Iris pigment epithelial cell (primary cell): ENCODE measurements at places on chromosomes 11 and 22.

DNA sequence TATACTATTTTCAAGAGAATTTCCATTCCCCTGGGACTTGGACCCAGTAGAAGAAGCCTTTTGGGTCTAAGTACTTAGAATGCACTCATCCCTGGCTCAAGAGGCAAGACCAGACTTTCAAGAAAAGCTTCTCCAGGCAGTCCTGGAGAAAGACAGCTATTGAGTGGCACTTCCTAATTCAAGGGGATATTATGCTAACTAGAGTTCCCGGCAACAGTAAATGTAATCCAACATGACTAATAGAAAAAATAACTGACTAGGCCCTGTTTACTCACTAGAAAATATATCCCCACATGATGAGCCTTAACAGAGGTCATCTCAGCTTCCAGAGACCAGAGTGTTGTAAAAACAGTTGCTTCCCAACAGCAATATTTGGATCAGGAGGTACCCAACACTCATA is 47.2 kb upstream of the AKIP1 start:
- DNase-seq, result peak; percentile 86

- DNase-seq, result no peak
These were observed 16.2 kb upstream of the TEAD1 start for GRCh38 chr11:12657981-12658380.

DNA sequence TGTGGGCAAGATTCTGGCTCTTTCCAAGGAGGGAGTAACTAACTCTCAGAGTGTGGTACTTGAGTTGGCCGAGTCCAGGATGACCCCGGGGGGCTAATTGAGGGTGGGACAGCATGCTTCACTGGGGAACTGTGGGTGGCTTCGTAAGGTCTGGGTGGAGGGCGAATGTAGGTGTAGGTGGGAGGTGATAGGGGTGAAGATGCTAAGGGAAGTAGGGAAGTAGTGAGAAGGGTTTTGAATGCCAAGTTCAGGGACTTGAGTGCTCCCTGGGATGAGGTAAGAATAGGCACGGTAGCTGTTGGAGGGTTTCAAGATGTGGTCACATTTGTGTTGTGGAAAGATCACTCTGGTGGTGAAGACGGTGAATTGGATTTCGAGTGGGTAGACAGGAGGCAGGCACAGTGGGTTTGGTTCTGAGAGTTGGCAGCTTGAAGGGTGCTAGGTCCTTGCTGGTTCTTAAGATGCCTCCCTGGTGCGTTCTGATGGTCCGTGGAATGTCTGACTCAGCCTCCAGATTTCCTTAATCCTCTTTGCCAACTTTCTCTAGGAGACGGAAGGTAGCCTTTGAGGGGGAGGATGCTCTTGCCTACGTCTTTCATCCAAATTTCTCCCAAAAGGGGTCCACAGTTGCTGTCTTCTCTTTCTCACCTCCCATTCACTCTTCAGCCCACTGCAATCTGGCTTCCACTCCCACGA is 2.5 kb upstream of the DNAL4 start:
- DNase-seq, result peak; percentile 8

DNA sequence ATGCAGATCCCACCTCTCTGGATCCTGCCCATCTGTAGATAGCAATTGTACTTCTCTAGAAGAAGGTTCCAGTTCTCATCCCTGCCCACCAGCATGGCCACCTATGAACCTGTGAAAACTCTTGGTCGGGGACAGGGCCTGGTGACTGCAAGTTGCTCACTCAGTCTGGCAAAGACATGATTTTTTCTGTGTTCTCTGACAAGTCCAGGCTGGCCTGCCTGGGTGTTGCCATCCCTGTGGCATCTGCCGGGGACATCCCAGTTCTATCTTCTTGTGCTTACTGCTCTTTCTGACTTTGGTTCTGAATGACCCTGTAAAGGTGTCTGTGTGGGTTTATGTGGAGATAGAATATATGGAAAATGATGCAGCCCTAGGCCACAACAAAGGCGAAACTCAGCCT is 545.8 kb downstream of the INSC start:
- DNase-seq, result no peak

- DNase-seq, result peak; percentile 91
These were observed 28.2 kb downstream of the OR6Q1 start for GRCh38 chr11:58059007-58059350.

- peak; percentile 64 for DNase-seq
These were observed 122.5 kb upstream of the ZC3H12C start for GRCh38 chr11:109970516-109971183.

DNA sequence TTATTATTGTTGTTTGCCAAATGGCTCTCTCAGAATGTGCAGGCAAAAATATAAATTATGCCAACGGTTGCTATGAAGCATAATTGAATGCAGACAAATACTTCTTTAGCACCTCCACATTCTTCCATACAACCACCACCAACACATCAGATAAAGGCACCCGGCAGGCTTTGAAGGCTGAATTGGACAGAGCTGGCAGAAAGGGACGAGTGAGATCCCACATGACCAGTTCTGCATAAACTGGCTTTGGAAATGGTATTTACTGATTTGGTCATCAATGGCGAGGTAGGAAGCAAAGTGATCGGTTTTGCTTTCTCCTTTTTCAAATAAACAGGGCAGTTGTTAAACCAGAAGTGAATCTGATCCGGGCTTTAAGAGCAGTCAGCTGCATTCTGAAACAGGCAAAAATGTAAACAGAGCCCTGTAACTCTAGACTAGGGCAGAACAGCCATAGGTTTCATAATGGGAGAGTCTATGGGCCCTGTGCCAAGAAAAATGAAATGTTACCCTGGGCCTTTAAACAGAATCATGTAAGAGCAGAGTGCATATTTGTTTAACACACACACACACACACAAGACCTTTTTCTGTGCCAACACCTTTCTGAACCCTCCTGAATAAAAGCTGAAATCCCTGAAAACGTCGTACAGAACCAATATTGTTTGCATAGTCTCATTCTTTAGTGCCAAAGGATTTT is 97.7 kb downstream of the MPPED2 start:
- DNase-seq, result peak; percentile 90
